DMS 273 treated with DMSO at 0.1 percent for 48 hours (cell line): ENCODE measurements at places on chromosomes 6 and 20.

DNA sequence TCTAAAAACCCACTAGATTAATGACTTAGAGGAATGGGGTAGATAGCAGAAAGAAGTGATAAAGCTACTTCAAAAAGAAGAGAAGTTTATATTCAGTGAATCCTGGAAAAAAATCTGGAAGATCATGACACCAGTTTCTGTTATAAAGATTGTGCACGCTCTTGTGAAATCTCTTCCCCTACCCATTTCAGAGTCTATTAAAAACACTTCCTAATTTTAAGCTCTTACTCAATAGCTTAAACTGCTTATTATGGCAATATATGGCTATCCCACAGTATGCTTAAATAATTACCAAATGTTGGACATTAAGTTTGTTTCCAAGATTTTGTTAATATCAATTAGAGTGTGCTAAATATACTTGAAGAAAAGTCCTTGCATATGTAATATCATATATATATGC is 585.3 kb upstream of the MAN1A1 start:
- no peak for DNase-seq

DNA sequence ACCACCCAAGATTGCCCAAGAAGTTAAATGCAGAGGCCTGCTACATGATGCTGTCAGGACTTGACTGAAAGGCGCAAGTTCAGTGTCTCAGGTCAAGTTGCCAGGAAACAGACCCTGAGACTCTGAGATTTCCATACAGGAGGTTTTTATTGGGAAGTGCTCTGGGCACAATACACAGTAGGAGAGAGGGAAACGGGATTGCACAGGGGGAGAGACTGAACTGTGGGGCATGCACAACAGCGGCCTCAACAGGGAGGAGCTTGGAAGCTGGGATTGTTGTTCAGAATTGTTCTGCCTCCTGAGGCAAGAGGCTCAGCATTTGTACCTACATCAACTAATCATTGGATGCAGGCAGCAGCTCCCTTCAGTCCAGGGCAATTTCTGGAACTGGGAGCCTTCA is 6.7 kb downstream of the STX11 start:
- no peak for DNase-seq

GRCh38 chr6:32087574-32088486 is 21.3 kb downstream of the TNXB start:
- peak; percentile 39 for DNase-seq

GRCh38 chr6:147423111-147423510 is 85.4 kb upstream of the SAMD5 start:
- no peak for DNase-seq

- DNase-seq: no peak
These were observed 2.2 kb downstream of the TFAP2A start for GRCh38 chr6:10412461-10413261.

DNA sequence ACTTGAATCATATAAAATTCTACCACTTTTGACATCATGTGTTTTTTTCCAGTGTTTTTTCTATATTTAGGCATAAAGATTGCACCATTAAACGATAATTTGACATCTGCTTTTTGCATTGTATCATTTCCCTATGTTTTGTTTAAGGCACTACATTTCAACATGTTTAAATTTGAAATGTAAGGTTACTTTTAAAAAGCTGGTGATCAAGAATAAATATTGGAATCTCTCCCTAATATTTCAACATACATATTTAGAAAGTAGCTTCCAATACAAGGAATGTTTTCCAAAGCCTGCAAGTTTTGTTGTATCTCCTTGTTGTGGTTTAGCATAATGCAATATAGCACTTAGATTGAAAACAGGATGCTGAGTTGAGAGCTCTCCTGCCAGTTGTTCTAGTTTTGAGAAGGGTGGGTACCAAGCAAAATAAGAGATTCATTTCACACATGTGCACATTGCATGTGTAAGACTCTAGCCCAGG is 76.5 kb downstream of the SYNJ2 start:
- DNase-seq: no peak

DNA sequence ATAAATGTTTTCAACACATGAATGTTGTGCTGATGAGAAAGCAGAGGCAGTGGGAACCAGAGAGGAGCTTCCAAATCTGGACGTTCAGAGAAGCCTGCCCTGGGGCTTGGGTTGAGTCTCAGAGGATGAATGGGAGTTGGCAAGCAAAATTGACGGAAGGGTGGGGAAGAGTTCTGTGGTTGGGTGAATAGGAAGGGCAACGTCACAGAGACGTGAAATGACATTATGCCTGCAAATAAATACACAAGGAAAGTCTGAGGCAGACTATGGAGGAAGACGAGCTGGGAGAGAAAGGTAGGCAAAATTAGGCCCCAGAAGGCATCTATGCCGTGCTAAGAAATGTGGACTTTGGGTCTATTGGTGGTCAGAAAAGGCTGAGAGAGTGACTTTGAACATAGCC is 25.2 kb upstream of the SGK1 start:
- DNase-seq: no peak

DNA sequence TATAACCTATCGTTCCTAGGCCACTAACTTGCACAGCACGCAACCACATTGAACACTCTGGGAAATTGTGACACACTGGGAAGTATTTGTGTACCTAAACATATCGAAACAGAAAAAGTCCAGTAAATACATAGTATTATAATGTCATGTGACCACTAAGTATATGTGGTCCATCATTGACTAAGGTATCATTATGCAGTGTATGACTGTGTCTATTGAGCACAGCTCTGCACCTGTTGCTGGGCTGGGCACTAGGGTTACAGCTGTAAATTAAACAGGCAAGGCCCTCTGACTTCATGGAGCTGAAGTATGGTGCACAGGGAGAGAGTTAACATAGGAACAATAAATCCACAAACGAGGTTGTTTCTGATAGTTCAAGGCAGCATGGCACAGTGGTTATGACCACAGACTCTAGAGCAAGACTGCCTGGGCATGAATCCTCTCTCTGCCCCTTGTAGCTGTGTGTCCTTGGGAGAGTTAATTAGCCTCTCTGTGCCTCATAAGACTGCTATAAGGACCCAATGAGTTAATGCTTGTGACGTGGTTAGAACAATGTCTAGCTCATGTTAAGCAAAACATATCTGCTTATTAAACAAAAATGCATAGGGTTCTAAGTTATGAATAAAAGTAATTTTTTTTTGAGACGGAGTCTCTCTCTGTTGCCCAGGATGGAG is 10.6 kb downstream of the BCAS1 start:
- no peak for DNase-seq

GRCh38 chr20:59006167-59006863 is 739 bp downstream of the CTSZ start:
- DNase-seq: no peak

- DNase-seq: no peak
These were observed 98.8 kb downstream of the HAO1 start for GRCh38 chr20:7841291-7841970.

- no peak for DNase-seq
These were observed 22.3 kb downstream of the PPP1R16B start for GRCh38 chr20:38827770-38828281.

DNA sequence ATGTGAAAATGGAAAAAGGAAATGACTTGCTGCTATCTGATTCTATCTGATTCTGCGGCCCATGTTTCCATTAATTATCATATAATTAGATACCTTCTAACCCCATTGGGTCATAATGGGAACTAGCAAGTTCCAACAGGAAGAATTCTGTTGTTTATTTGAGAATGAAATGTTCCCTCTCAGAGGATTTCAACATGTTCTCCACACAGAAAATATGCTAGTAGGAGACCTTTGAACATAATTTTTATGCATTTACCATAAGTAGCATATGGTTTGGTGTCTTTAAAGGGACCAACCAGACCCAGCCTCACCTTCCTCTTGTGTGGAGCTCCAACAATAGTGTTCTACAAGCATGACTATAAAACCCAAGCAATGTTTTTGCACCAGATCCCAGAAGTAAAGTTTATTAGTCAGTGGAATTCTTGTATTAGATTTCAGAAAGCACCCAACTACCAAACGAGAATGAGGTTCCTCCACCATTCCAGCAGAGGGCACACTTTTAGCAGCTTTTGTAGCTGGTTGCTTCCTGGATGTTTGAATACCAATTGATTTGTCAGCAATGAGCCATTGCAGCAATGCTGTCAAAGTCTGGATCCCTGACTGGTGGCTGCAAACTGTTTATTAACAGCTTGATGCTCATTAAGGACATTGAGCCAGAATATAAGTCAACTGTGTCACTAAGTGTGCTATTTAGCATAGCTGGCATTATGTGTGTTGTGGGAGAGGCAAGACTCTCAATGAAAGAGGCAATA is 143.6 kb upstream of the GJE1 start:
- no peak for DNase-seq

GRCh38 chr20:17655865-17656479 is 26.1 kb downstream of the RRBP1 start:
- no peak for DNase-seq

DNA sequence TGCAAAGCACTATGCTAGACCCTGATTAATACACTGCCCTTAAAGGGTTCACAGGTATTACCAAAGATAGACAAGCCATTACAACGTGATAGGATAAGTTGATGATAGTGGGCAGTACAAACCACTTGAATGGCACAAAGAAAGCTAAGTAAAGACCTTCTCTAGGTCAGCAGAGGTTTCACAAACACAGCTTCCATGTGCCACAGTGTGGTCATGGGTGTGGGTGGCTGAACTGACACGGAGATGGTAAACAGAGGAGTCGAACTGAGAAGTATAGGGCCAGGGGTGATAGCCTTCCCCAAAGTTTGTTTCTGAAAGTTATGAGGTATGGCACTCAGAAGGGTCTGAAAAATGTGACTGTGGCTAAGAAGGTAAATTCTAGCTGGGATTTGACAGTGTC is 4.3 kb downstream of the ZBTB9 start:
- DNase-seq: no peak

DNA sequence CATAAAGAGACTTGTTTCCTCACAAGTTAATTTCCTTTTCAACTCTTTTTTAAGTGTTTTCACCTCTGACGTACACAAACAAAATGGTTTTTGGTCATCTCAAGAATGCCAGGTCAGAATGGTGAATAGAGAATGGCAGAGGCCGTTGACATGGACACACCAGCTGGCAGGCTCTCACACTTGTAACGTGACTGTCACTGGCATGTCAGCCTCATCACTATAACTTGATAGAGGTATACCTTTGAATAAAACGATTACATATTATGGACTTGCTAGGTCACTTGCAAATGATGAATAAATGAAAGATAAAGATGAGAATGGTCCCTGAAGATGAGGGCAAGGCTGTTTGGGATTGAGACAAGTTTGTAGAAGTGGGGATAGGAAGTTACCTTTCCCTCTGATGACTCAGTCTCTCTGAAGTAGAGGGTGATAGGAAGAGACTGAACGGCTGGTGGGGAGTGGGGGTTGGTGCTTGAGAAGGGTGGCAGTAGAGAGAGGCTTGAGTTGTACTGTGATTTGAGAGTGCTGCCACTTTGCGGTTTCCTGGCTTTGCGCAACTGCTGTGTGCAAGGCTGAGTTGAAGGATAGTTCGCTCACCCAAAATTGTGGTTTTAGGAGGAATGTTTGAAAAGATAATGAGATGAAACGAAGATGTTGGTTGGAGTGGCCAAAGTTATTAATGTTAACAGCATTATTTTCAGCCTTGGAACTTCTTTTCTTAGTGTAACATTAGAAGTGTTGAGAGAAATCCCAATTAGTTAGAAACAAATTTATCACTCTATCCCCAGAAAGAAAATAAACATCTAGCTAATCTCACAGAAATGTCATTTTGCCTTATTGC is 30.3 kb downstream of the TBPL1 start:
- no peak for DNase-seq

- no peak for DNase-seq
These were observed 38.4 kb downstream of the AKAP7 start for GRCh38 chr6:131173680-131174079.

- no peak for DNase-seq
These were observed 173.7 kb downstream of the MBOAT1 start for GRCh38 chr6:20038410-20039204.

- no peak for DNase-seq
These were observed 47.6 kb upstream of the MYL9 start for GRCh38 chr20:36493801-36494114.

- no peak for DNase-seq
These were observed 84.7 kb downstream of the SASH1 start for GRCh38 chr6:148427333-148427732.

DNA sequence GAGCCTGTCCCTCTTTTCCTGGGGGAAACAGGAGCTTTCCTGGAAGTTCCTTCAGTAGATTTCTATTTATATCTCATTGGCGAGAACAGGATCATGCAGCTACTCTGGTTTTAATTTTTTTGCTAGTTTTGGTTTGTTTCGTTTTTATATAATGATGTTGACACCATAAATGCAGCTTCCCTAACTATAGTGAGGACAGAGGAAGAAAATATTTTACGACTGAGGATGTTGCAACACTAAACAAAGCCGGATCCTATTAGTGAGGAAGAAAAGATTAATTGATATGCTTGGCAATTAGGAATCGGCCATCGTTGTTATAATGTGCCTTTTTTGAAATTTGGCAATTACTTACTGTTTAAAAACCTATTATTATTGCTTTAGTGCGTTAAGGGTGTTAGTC is 16.6 kb downstream of the KDM1B start:
- DNase-seq: no peak

GRCh38 chr6:15160812-15161211 is 85.1 kb upstream of the JARID2 start:
- no peak for DNase-seq

- DNase-seq: no peak
These were observed 19.4 kb downstream of the SDHAF4 start for GRCh38 chr6:70586114-70586513.

- DNase-seq: no peak
These were observed 269.1 kb downstream of the PHF3 start for GRCh38 chr6:63904650-63905248.

- DNase-seq: no peak
These were observed 31.8 kb upstream of the RSPO4 start for GRCh38 chr20:1033751-1034414.

DNA sequence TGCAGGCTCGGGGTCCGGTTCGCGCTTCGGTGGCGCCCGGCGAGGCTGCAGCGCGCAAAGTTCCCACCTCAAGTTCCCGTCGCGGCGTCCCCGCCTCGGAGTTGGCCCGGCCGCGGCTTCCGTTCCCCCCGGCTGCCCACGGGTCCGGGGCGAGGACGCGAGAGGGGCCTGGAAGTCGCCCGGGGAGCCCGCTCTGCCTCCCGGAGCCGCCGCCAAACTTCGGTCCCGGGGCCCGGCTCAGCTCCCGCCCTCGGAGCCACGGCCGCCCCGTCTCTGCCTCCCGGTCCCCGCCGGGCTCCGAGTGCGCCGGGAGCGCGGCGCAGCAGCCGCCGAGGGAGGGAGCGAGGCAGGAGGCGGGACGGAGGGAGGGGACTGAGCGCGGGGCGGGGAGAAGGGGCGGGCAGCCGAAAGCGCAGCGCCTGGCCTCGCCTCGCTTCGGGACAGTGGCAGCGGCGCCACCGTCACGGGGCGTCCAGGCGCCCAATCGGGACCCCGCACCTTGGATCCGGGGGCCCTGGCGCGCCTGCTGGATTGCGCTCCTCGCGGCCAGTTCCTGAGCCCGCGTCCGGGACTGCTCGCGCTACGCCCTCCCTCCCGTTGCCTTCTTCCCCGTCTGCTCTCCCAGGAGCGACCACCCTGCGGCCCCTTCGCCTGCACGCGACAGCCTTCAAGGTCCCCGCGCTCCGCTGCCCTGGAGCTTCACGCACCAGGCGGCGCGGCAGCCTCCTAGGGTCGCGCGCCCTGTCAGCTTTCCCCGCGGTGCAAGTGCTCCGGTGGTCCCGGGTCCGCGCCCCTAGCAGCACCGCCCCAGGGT is at the start of gene KCNG1:
KCNG1 (minus strand) TSS at position 305 of the 814 bp plus-strand sequence. CDS start 12,769 bp downstream, outside the sequence.
- DNase-seq: peak; percentile 38

- no peak for DNase-seq
These were observed 1.1 kb downstream of the ORC3 start for GRCh38 chr6:87590990-87591389.
